GM23338 (cell line): ENCODE measurements at places on chromosomes 16 and 17. TPM values are rescaled to one million over a fixed set of nuclear protein-coding genes. Genes with fewer than 3 reads are reported as not detected.

- DNase-seq: no peak
These were observed 46.1 kb downstream of the ARHGAP17 start for GRCh38 chr16:24969071-24969470.

- no peak for DNase-seq
These were observed 102.5 kb upstream of the MAF start for GRCh38 chr16:79703066-79703465.

DNA sequence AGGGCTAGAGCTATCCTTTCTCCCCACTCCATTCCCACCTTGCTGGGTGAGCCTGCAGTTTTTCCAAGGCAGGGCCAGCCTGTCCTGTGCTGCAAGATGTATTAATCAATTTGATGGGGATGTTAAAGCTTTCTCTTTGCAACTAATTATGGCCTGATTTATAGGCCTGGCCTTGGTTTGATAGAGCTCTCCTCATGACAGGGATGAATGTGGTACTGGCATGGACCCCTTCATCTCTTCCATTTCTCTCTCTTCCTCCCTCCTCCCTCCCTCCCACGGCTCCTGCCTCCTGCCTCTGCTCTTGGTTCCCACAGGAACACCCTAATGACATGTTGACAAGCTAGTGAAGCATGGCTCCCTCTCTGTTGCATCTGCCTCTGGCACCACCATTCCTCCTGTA lies 47.2 kb upstream of the SKAP1 start:
- no peak for DNase-seq

GRCh38 chr16:11852092-11852809 lies 909 bp upstream of the RSL1D1 start:
- DNase-seq: no peak

Gene CSF3
- polyA plus RNA-seq: not detected in 2 replicates

Gene TNK1
- polyA plus RNA-seq: 6.1 TPM in 2 replicates

Gene HAGHL
- polyA plus RNA-seq: 35.3 and 45.2 TPM in 2 replicates

Gene TPSAB1
- not detected in 2 replicates for polyA plus RNA-seq

Gene GDPD3
- polyA plus RNA-seq: 1.1 and 1.4 TPM in 2 replicates
